ENCODE measurements at places on chromosomes 4 and X.

DNA sequence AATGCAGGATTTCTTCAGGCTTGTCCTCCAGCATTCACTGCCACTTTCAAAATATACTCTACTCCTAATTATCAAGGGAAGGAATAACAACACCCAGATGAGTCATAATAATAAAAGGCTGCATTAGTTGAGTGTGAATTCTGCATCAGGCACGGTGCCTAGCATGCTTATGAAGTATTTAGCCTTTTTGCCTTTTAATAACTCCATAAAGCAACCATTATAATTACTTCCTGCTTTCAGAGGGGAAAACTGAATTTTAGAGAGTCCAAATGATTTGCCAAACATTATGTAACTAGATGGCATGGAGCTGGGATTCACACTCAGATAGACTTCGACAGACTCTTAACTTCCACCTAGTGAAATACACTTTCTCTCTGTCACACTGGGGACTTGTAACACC lies 2365.5 kb downstream of the PCDH7 start:
- no peak for DNase-seq

DNA sequence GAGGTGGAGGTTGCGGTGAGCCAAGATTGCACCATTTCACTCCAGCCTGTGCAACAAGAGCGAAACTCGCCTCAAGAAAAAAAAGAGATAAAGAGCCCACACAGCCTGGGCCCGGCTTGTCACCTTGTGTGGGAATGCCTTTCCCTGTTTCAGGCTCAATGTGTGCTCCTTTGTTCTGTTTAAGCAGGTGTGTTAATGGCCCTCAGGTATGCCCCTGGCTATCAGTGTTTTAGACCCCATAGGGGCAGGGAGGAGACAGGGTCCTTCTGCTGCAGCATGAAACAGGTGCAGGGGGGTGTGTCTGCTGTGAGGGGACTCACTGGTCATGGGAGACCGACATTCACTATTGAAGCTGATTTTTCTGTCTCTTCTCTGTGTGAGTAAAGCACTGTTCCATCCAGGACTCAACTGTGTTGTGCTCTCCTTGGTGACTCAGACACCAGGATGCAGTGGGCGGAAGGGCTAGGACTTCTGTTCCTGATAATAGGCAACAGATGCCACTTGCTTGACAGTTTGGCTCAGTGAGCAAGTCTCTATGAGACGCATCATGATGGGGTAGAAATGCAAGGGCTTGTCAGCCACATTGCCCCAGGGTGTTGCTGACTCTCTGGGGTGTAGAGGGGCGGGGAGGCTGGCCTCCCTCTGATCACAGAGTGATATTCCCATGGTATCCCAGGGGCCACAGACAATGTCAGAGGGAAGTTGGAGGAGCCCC lies 15.6 kb upstream of the LAP3 start:
- DNase-seq, result no peak

DNA sequence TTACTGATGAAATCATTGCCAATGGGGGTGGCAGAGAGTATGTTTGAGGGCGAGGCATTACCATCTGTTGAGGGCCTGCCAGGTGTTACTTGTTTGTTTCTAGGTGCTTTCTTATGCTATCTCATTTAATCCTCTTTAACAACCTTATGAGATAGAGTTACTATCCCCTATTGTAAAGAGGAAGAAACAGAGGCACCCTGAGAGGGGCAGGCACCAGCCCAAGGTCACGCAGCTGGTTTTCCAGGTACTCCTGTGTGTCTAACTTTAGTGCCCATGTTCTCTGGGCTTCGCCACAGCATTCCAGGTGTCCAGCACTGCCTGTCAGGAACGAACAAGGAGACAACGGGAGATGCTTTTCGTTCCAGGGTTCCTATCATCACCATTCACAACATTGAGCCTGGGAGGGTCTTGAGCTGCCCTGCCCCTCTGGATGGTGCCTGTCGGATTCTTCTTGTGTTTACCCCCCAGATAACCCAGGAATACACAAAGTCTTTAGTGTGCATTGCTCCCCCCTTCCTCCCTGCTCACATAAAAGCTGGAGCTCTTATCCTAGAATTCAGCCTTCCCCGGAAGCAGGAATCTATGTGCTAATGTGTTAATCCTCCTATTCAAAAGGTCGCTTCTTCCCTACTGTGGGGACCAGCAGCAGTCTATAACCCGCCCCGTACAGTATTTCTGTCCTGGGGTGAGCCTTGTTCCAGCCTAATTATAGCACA lies 24.9 kb upstream of the GPC4 start:
- no peak for DNase-seq

DNA sequence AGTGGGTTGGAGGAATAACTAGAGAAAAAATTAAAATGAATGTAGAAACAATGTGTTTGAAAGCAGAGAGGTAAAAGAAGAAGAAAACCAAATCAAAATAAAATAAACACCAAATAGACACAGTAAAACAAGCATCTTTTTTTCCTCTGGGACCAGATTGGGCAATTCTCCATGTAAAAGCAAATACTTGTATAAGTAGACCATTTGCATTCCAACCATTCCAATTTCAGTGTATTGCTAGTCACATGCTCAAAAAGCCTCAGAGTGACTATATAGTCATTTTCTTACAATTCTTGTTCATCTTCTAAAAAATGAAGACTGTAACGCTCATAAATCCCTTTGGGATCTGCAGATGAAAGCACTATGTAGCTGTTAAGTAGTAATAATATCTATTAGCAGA lies 969.5 kb downstream of the PCDH18 start:
- DNase-seq, result no peak

GRCh38 chr4:1566838-1567518 lies 117.1 kb downstream of the FAM53A start:
- no peak for DNase-seq

- DNase-seq, result no peak
Observed at GRCh38 chr4:102163404-102164140, 181.7 kb downstream of the SLC39A8 start.

DNA sequence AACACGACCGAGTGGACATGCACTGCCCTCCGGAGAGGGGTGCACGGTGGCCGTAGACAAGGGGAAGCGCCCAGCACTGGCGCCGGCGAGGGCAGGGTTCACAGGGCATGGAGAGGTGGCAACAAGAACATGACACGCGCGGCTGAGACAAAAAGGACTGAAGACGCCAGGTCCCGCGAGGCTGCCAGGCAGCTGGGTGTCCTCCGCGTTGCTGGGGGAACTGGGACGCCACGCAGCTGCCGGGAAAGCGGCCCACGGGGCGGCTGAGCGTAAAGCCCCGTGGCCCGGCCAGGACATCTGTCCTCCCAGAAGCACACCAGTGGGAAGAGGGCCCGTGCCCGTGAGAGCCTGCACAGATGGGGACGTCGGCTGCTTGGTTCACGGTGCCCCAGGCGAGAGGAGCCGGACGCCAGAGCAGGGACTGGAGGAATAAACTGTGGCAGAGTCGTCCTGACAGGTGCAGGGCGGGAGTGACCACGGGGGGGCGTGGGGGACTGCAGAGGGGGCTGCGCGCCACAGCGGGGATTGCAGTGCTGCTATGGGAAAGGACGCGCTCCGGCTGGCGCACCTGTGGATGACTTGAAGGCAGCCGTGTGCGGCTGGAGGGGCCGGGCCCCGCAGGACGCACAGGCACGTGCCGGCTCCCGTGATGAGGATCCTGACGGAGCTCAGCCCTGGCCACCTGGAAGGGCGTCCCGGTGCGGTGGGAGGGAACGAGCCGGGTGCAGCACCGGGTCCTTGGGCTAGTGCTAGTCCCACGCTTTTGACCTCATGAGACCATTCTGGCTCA lies 32.1 kb upstream of the GTPBP6 start:
- DNase-seq, result no peak

DNA sequence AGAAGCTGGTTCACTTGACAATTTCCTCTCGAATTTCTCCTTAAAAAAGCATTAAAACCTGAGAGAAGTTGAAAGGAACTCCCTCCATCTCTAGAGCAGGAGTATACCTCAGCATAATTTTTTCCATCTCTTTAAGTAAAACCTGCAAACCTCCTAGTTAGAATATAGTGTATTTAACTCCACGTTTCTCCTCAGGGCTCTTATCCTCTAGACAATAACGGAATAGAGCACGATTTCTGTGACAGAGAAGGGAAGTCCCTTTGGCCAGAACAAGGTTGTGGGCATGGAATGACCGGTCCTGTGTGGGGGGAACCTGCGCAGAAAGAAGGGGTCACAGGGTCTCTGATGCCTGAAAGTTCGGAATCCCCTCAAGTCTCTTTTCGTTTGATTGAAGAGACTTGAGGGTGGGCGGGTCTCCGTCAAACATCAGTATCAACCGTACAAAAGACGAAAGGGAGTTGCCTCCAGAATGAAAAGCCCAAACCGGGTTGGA lies 697 bp downstream of the ZNF280C start:
- no peak for DNase-seq

DNA sequence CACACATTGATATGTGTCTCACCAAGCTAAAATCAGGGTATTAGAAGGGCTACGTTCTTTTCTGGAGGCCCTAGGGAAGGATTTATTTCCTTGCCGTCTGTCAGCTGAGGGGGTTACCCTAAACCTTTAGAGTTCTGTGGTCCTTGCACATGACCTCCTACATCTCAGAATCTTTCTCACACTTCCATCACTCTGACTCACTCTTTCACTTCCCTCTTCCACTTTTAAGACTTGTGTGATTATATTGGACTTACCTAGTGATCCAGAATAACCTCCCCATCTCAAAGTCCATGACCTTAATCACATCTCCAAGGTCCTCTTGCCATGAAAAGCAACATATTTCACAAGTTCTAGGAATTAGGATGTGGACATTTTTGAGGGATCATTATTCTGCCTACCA lies 53.6 kb upstream of the FUNDC1 start:
- no peak for DNase-seq

DNA sequence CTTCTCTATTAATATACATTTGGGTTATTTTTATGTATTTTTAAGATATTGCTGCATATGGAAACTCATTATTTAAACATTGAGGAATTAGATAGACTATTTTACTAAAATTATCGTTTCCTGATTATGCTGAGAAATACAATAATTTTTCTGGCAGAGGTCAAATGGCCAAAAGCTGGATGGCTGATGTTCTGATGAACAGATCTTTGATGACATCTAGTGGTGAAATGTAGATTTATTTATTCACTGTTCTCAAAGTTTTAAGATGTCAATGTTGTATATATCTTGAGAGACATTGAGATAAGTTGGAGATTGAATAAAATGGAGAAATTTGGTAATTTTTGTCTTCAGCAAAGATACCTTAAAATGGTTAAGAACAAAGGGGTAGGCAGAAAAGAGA lies 96.2 kb downstream of the UGT8 start:
- DNase-seq, result no peak

DNA sequence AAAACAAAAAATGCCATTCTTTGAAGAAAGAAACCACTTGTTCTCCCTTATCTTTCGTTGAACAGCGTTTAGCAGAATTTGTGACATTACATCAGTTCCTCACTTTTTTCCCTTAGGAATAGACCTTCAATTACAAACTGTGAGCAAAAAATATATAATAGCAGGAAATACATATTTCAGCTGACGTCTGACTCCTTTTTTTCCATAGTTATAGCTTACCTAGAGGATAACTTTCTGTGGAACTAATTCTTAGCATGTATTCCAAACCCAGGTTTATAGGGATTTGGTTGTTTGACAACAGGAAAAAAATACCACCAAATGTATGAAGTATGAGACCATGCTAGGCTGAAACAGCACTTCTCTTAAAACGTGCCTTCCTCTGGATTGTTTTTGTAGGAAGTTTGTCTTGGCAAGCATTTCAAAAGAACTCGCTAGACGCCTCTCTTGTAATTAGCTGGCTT lies 2.0 kb upstream of the LIMCH1 start:
- DNase-seq, result no peak

DNA sequence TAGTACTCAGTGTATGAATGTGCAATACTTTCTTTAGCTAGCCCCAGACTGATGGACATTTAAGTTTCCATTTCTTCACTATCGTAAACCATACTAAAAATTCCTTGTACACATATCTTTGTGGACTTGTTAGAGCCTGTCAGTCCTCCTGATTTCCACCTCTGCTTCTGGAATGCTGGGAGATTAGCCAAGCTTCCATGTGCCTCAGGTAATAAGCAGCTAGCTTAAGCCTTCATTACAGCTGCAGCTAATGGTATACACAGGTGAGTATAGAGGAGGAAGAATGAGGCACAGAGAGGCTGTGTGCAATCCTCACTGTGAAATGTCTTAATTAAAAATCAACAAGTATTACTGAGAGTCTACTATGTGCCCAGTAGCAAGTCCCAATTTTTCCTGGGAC lies 9.8 kb downstream of the SMIM9 start:
- DNase-seq, result no peak

All from DMS79 (cell line).